ENCODE measurements at places on chromosomes 2 and 18. TPM values are rescaled to one million over a fixed set of nuclear protein-coding genes. Genes with fewer than 3 reads are reported as not detected.

GPR55 gene
- not detected for total RNA-seq

WIPF1 gene
- 7.6 TPM for total RNA-seq

FRZB gene
- not detected for total RNA-seq

EIF5B gene
- 33.6 TPM for total RNA-seq

ATP8B1 gene
- total RNA-seq: 67.3 TPM
